ENCODE measurements at places on chromosomes 1 and 21.

GRCh38 chr1:181185461-181185860, 97.0 kb downstream of the IER5 start:
- DNase-seq = no peak

DNA sequence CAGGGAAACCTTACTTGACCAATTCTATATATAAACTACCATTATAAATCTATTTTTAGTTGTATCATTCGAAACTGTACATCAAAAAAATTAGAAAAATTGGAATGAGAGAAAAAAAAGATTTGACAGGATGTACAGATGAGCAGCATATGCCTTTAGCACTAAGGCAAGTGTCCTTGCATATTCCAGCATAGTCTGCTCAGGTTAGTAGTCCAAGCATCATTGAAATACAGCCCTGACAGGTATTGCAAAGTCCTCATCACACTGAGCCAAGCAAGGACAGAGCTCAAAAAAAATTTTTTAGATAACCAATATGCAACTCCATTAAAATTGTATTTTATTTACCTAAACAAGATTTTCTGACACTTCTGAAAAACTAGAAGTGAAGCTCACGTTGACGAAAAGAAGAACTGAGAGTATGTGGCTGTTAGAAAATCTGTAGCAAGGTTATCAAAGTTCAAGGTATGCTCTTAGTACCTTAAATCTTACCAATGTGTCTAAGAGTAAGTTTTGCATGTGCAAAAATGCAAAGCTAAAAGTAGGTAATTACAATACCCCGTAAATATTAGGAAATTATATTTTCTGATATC, 465.6 kb upstream of the ADGRL4 start:
- DNase-seq = no peak

- no peak for DNase-seq
Observed at GRCh38 chr1:207014728-207015127, 17.8 kb downstream of the C1orf116 start.

- DNase-seq = peak; percentile 67
Observed at GRCh38 chr1:17606826-17607440, 67.4 kb downstream of the ARHGEF10L start.

- DNase-seq = no peak
Observed at GRCh38 chr1:172906778-172907592, 143.8 kb downstream of the TNFSF18 start.

DNA sequence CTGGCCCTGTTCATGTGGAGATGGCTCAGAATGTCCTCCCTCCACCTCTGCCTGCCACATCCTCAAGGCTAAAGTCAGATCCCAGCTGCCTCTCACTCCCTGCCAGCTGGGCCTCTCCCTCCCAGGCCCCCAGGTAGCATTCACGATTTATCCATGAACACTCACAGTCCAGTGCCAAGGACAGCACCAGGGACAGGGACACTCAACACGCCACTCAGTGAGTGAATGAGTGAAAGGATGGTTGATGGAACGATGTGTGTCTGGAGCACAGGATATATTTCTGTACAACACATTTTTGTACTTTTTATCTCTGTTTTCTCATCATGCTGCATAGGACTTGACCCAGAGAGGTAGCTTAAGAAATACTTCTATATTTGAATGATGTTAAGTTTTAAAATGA, 10.1 kb downstream of the CYP4A11 start:
- DNase-seq = no peak

DNA sequence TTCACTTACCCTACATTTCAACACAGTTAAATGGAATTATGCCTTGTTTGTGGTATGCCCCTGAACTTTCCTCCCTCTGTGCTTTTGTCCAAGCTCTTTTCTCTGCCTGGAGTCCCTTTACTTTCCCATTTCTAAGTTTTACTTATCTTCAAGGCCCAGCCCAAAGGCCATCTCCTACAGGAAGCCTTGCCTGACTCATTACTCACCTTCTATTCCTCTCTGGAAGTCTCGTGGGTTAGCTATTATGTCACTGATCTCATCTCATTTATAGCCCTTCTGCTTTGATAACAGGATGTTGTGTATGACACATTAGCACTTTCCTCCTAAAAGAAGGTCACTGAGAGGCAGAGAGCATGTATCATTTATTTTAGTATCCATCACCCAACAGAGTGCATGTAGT, 78.8 kb upstream of the CD1D start:
- no peak for DNase-seq

GRCh38 chr21:34336245-34336644, 27.6 kb upstream of the KCNE2 start:
- no peak for DNase-seq

DNA sequence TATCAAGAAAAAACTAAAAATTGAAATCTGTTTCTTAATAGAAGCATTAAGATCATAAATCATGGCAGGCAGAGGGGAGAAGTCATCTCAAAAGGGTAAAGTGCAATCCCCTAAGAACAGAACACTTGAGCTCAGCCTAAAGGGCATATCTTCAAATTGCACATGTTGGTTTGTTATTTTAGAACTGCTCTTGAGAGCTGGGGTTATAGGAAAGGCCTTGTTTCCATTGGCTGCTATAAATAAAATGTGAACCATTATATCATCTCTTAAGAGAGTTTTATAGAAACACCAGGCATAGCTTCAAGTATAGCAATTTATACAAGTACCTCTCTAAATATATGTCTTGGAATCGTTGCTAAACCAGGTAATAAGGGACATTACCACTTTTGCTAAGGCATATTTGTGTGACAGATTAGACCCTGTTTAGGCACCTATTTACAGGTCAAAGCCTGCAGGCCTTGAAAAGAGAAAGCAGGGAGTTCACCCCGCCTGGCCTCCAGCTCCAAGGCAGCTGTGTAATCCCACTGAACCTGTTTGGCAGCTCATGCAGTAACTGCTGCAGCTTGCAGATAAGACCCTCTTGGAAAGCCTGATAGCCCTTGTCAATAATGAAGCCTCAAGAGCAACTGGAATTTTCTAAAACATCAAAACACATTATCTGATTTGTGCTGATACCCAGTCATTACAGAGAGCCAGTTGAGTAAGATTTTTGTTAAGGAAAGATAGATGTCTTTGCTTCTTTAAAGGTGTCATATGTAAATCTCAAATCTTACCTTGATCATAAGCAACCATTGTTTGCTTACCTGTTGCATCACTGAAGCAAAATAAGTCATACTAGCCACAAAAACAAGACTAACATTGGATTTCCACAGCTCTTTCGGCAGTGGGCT, 24.2 kb upstream of the SYDE2 start:
- DNase-seq = no peak

DNA sequence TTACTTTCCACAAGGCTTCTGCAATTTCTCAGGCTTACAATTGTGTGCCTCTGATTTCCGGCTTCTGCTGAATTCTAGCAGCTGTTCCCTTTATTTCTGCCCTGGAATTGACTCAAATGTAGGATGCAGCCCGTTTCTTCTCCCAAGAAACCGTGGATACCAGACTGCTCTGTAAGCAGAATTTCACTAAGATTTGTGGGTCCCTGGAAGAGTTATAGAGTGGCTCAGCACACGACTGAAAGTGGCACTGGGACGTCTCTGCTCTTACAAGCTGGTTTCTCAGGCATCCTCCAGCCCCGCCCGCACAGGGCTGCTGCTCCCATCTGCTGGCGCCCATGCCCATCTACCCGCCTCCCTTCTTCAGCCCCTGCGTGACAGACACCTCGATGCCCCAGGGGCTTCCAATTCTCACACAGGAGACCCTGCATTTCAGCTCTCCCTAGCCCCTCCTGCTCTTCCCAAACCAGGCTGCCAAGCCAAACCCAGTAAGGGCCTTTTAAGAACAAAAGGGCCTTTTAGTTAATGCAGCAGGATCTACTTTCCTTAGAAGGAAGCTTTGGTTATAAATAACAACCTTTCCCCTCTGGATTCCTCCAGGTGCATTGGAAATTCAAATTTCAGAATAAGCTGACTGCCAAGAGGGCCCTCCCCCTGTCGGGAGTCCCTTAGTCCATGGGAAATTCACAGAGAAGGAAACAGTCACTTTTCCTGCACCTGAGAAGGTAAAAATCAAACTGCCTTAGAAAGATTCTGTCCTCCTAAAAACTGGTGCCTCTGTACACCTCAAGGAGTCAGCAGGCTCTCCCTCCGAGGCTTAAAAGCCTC, 45.4 kb upstream of the TENT5B start:
- peak; percentile 69 for DNase-seq

GRCh38 chr1:1387098-1388077, 11.7 kb downstream of the CCNL2 start:
- no peak for DNase-seq

- DNase-seq = no peak
Observed at GRCh38 chr1:81230983-81231728, 569.6 kb upstream of the ADGRL2 start.

DNA sequence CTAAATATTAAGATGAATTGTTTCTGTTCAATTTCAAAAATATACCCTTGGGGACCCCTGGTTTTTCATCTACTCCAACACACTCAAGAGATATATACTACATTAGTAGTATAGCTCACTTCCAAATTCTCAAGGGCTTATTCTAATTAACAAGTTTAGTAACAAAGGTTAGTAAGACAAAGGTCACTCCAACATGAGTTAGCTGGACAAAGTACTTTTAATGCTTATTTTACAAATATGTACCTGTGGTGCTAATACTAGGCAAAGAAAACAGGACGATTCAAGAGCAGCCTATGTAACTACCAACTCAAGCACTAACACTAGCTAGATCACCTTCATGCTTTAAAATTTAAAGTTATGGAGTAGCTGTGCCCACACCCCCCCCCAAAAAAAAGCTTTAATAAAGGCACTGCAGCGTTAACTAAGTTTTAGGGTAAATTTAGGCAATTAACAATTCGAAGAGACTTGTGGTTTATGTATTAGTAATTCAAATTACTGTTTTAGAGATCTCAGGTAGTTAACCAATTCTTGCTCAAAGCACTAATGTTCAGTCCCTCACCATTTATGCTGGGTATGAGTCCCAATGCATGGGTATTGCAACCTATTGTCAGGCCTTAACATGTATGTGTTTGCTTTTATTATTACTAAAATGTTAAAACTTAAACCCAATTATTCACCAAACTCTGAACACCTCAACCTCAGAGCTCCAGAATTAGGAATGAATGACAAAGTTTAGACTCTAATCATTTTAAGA, 14.1 kb downstream of the HNRNPU start:
- no peak for DNase-seq

DNA sequence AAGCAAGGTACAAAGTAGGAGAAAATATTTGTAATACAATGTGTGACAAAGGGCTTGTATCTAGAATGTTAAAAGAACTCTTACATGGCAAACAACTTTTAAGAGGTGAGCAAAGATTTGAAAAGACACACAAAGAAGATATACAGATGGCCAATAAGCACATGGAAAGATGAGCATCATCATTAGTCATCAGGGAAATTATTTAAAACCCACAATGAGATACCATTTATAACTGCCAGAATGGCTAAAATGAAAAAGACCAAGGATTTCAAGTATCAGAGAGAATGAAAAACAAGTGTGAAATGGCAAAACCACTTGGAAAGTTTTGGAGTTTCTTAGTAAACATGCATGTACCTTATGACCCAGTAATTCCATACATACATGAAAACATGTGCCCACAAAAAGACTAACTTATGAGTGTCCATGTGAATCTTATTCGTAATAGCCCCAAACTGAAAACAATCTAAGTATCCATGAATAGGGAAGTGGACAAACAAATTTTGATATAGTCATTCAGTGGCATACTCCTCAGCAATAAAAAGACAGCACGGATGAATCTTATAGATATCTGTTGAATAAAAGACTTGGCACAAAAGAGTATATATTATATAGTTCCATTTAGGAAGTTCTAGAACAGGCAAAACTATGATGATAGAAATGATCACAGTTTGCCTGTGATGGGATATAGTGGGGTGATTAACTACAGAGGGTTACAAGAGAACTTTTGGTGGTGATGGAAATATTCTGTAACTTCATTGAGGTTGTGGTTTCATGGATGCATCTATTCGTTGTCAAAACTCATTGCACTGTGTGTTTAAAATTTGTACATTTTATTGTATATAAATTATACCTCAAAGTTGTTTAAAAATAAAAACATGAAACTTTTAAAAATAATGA, 82.0 kb downstream of the DISP1 start:
- no peak for DNase-seq

GRCh38 chr1:19330449-19331135, 18.5 kb downstream of the SLC66A1 start:
- no peak for DNase-seq

DNA sequence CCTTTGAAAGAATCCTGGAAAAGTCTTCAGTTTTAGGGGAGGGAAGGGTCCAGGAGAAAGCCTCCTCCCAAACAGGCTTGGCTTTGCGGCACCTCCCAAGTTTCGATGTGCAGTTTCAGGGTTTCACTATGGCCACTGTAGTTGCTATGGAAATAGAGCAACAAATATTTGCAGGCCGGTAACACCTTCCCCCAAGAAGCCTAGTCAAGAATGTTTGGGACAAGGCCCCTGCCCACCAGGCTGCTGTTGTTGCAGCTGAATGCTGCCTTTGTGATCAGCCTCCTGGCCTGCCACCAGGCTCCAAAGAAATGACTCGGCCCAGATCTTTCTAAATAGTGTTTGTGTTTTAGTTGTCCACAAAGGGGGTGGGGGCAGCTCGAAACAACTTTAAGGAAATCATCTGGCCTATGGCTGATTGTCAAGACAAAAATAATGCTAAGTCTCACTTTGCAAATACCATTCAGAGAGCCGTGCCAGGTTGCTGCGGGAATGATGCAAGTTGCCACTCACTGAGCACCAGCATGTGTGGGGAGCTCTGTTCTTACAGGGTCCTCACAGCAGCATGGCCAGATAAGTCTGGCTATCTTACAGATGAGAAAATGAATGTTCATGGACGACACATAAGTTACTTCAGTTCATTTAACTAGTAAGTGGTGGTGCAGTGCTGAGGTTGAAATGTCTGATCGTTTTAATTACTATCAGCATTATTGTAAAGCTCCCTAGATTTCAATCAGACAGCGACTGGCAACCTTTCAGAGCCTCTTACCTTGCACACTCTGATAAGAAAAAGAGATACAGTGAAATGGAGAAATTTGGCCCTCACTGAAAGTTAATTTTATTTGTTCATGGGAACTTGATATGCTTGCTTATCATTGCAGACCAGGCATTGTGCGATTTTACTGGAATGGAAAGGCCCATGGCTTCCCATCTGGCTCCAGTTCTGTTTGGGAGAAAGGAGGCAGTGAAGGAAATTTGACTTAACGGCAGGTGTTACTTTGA, 91.2 kb upstream of the JUN start:
- no peak for DNase-seq

GRCh38 chr1:2544093-2544874, 11.9 kb upstream of the TNFRSF14 start:
- no peak for DNase-seq

DNA sequence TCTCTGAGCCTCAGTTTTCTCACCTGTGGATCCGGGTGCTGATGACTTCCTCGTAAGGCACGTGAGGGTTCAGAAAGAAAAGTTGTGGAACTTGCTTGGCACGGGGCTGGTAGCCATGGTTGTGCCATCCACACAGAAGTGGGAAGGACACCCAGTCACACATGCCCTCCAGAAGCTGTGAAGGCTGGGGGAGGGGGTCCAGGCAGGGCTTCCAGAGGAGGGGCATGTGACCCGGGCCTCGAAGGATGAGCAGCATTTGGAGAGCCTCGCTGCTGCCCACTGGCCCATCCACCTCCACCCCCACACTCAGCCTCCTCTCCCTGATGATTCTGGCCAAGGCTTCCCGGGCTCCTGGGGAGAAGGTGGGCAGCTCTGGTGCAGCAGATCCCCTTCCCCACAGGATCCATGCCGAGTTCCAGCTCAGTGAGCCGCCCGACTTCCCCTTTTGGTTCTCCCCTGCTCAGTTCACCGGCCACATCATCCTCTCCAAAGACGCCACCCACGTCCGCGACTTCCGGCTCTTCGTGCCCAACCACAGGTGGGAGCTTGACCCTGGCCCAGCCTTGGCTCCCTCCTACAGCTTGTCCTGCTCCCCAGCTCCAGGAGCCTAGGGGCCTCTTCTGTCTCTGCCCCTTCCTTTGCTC, 9.4 kb downstream of the SELENON start:
- DNase-seq = no peak

Measured in NCI-H1436 (cell line).